ENCODE measurements at places on chromosomes 5 and 9.

DNA sequence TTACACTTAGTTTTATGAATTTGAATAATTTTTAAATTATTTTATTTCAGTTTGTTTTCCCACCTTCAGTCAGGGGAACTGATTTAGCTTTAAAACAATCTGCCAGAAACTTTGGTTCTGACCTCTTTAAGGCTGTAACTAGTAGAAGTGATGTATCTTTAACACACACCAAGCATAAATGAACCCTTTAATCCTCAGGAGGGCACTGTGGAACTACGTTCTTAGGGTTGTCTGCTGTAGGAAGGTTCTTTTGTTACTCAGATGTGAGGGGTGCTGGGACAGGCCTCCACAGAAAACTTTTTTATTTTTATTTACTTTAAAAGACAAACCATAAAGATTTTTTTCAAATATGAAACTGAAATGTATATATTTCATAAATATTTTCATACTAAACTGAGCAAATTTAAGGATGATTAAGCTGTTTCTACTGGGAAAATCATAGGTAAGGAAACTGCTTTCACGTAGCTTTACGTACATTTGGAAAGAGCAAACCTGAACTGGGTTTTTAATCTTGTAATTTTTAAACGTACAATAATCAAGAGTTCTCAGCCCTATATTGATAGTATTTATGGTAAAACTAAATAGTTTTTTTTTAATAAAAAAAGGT lies 5.3 kb downstream of the KLF4 start:
- DNase-seq, result peak; percentile 20

DNA sequence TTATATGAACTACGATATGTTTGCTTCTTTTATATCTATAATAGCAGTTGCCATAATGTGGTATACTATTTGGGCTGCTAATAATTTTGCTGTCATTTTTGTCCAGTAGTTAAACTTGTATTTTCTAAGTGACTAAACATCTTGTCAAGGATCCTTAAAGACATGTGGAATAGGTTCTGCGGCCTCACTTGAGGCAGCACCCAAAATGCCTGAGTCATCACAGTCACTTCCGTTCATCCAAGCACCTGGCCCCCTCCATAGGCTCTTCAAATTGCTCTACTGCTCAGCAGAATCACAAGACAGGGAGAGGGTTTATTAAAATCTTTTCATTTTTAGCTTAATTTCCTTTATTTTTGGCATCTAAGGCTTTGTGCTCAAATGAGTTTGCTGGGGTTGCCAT lies 259.1 kb downstream of the AOPEP start:
- DNase-seq, result no peak

GRCh38 chr5:115181757-115182156 lies 12.0 kb upstream of the TRIM36 start:
- no peak for DNase-seq

DNA sequence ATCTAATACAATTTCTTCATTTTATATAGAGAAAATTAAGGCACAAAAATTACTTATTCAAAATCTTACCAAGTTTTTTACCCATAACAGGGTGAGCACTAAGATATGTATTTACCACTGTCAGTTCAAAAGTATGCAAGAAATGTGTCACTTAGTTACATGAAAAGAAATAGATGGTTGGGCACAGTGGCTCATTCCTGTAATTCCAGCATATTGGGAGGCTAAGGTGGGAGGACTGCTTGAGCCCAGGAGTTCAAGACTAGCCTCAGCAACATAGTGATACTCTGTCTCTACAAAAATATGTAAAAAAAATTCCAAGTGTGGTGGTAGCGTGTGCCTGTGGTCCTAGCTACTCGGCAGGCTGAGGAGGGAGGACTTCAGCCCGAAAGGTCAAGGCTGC lies 19.4 kb downstream of the YIPF5 start:
- no peak for DNase-seq

DNA sequence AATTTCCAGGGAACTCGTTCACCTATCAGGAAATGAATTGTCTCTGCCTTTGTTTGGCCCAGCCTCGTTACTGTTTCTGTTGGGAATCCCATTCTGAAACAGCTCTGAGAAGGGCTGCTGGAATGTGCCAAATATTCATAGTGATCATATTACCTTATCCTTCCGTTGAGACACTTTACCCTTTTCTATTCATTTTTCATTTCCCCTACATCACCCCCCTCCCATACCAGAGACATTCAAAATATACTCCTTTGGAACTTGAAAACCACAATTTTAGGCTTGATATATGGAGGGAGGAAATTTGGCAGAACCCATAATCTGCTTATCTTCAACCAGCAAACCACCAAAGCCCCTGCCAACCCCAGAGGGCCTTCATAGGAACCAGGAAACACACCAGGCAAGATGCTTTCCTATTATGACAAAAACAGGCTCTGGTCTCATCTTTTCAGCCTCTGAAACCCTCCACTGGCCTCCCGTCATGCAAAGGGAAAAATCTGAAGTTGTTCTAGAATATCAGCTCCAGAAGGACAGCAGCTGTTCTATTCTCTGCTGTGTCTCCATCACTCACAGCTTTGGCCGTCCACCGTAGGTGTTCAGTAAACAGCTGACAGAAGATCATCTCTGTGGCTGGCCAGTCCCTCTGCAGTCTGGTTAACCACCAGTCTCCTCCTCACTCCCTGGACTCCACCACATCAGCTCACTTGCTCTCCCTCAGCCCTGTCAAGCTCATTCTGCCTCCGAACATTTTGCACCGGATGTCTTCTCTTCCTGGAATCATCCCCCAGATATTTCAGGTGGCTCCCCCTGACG lies 217.2 kb upstream of the WWC1 start:
- no peak for DNase-seq

GRCh38 chr5:124923131-124923530 lies 176.7 kb upstream of the ZNF608 start:
- no peak for DNase-seq

DNA sequence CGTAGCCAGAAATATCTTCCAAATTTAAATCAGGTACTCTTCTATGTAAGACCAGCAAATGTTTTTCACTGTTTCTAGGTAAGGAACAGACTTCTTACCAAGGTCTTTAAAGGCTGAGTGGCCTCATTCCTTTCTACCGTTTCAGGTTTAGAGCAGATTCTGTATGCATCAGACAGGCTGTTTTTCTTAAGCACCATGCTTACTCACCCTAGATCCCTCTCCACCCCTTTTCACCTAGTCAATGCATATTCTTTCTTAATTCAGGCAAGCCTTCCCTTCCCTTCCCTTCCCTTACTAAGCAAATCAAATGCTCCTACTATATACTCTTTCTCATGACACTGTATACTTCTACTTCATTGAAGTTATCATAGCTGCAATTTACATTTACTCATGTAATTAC lies 70.7 kb downstream of the RFX3 start:
- no peak for DNase-seq

- DNase-seq, result no peak
Observed at GRCh38 chr5:82765765-82766164, 311.4 kb downstream of the TMEM167A start.
